ENCODE measurements at places on chromosomes 16 and 17. TPM values are rescaled to one million over a fixed set of nuclear protein-coding genes. Genes with fewer than 3 reads are reported as not detected.
A peak's percentile ranks its signal among the peaks of the same experiment; 100 is the strongest.

DNA sequence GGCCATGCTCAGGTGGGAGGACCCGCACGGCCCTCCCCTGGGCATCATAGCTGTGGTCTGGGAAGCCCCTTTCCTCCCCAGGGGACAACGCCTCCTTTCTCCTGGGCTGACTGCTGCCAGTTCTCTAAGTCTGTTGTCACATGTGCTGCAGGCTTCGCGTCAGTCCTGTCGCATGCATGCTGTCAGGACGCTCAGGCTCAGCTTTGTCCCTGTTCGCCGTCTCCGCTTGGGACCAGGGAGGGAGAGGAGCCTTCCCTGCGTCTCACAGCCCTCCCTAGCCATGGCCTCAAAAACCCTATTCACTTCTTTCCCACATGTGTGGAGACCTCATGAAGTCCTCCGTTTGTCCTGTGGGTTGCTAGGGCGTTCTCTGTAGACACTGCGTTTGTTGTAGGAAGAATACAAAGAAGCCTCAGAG lies 21.4 kb downstream of the LDHD start:
- H3K4me1 ChIP-seq: peaks cover 22% of the 10 kb centered on the region
- H3K27ac ChIP-seq: no peak overlapping the region
- H3K4me3 ChIP-seq: no peak overlapping the region
- no peaks in the 10 kb centered on the region for H3K27me3 ChIP-seq
- no peak for DNase-seq

DNA sequence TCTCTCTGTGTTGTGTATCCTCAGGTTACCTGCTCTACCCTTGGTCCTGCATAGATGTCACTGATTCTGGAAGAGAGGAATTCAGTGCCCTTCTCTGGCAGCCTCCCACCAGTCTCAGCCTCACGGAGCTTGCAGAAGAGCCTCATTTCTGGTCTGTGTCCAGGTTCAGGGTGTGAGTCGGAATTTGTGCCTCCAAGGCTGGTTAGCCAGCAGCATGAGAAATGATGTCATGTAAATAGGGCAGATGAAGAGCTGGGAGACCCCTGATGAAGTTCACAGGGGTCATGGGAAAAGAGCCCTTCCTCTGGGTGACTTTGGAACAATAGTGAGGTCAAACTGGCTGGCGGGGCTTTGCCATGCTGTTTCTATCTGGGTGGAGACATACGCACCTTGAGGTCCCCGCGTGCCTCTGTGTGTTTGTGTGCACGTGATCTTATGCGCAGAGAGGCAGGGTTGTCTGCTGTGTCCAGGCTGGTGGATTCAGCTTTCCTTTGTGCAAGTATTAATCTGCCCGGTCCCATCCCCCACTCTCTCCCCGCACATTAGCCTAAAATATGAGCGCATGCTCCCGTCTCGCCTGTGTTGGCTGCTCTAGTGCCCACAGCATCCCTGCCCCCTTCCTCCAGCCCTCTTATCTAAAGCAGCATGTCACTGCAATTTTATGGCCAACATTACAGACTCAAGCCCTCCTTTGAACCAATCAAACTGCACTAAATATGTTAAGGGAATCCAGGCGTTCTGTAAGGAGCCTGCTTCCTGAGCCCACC lies 256.3 kb upstream of the ZFHX3 start:
- H3K4me3 ChIP-seq: no peak overlapping the region
- H3K4me1 ChIP-seq: no peaks in the 10 kb centered on the region

DNA sequence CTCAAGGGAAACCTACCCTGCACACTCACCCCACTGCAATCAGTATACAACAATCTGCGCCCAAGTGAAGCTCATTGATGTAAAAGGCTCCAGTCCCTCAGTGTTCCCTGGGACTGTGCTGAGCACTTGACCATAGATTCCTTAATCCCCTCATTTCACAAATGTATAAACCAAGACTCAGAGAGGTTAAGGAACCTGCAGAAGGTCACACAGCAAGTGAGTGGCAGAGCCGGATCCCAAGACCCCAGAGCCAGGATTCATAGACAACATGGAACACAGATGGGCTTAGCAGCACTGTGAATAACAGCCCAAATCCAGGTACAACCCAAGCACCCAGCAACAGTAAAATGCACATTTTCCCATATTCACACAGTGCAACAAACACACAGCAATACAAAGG lies 225.7 kb downstream of the C16orf78 start:
- DNase-seq: peak; percentile 40
- no peaks in the 10 kb centered on the region for H3K27me3 ChIP-seq
- H3K4me3 ChIP-seq: no peak overlapping the region
- H3K27ac ChIP-seq: no peak overlapping the region
- no peaks in the 10 kb centered on the region for H3K36me3 ChIP-seq

GRCh38 chr17:79156463-79157095 lies 82.0 kb downstream of the ENGASE start:
- H3K27ac ChIP-seq: no peak overlapping the region
- H3K4me3 ChIP-seq: no peak overlapping the region
- peaks cover 9% of the 10 kb centered on the region for H3K27me3 ChIP-seq
- DNase-seq: no peak
- H3K4me1 ChIP-seq: no peaks in the 10 kb centered on the region

- DNase-seq: no peak
- no peaks in the 10 kb centered on the region for H3K36me3 ChIP-seq
- H3K4me3 ChIP-seq: no peak overlapping the region
Observed at GRCh38 chr16:64711026-64711425, 410.8 kb downstream of the CDH11 start.

DNA sequence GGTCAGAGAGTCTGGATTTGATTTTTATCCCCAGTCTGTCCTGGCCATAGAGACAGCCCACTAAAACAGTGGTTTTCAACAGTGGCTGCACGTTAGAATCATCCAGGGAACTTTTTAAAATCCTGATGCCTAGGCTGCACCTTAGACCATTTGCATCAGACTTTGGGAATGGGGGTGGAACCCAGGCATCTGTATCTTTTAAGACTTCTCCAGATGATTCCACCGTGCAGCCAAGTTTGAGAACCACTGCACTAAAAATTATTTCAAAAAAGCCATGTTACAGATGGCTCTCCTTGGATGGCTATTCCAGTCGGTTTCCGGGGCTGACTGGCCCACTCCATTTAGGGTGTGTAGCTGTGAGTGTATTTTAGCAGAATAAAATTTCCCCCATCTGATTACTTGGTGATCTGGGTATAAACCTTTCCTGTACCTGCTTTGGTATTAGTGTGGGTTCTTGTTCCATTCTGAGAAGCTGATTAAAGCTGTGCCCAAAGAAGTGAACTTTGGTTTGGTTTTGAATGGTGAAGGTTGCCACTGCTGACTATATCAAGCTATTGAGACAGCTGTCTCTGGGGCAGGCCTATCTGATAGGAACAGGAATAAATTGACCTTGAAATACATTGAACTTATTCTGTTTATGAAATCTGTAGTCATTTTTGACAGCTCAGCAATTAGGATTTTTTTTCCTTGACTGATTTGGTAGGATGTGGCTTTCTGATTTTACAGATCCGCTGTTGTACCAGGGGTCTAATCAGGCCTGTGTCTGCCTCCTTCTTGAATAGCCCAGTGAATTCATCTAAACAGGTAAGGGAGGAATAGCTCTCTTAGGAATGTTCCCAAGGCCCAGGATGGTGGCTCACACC lies 1.3 kb downstream of the ATP5MC1 start:
- H3K4me3 ChIP-seq: peak overlapping the region; percentile 98
- DNase-seq: no peak
- no peaks in the 10 kb centered on the region for H3K36me3 ChIP-seq
- no peaks in the 10 kb centered on the region for H3K27me3 ChIP-seq
- peaks cover 20% of the 10 kb centered on the region for H3K4me1 ChIP-seq

The CETP gene
- not detected for total RNA-seq

Data from osteocyte (in vitro differentiated cells).